ENCODE measurements at places on chromosomes 11 and 22.

GRCh38 chr11:109071712-109072524 lies 350.1 kb upstream of the C11orf87 start:
- no peak for DNase-seq

DNA sequence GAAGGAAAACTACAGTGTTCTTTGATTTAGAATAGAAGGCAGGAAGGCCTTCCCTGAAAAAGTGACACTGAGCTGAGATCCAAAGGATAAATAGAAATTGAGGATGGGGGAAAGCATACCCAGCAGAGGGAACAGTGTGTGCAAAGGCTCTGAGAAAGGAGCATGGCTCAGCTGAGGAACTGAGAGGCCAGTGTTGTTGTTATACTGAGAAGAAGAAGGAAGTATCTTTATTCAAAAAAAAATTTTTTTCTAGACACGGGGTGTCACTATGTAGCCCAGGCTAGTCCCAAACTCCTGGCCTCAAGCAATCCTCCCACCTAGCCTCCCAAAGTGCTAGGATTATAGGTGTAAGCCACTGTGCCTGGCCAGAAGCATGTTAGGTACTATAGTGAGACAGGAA lies 3.5 kb upstream of the PIK3C2A start:
- no peak for DNase-seq

- no peak for DNase-seq
These were observed 85.5 kb upstream of the WNT11 start for GRCh38 chr11:76291576-76292526.

- DNase-seq, result no peak
These were observed at the start of gene KLHL22 for GRCh38 chr22:20494978-20495860. TSS of gene KLHL22 (minus strand) at chr22:20495795. CDS start at chr22:20489211, 6,584 bp downstream.

DNA sequence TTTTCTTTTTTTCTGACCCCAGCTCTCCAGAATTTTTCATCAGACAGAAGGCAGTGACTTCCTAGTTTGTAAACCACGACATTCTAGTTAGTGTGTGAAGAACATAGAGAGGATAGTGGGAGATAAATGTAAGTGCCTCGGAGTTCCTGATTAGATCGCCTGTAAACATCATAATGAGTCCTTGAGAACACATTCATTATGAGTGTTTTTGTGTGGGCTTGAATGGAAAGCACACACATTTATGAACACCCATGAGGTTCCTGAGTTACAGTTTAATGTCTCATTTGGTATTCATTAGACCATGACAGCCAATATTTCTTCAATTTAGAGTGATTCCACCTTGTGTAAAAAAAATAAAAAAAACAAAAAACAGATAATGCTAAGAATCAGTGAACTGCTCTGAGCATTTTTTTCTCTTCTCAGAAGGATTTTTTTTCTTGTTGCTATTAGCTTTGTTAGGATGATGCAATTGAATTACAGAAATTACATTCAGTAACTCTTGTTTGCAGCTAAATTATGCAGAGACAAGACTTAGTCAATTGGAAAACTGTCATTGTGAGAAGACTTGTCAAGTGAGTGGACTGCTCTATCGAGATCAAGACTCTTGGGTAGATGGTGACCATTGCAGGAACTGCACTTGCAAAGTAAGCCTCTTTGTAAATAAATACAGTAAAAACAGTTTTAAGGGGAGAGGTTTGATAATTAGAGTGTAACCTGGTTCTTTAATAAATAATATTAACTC lies 257.6 kb downstream of the NELL1 start:
- no peak for DNase-seq

- no peak for DNase-seq
These were observed 4.0 kb upstream of the RCOR2 start for GRCh38 chr11:63920939-63921417.

GRCh38 chr22:48510599-48510998 lies 1317.1 kb downstream of the BRD1 start:
- no peak for DNase-seq

DNA sequence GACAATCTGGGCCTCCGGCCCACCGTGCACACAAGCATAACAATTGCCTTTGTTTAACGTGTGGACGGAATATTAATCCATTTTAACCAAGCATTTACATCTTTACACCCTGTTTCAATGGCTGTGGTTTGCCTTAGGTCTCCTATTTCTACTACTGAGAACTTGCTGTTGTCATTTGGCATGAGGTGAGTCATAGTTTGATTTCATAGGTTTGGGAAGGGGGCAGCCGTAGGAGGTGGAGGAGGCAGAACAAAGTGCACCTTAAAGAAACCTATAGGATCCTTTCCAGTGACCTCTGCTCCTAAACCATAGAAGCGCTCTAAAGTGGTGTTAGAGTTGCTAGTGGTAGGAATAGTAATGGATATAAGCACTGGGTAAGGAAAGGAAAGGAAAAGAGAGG lies 59.4 kb downstream of the ARHGAP42 start:
- no peak for DNase-seq

DNA sequence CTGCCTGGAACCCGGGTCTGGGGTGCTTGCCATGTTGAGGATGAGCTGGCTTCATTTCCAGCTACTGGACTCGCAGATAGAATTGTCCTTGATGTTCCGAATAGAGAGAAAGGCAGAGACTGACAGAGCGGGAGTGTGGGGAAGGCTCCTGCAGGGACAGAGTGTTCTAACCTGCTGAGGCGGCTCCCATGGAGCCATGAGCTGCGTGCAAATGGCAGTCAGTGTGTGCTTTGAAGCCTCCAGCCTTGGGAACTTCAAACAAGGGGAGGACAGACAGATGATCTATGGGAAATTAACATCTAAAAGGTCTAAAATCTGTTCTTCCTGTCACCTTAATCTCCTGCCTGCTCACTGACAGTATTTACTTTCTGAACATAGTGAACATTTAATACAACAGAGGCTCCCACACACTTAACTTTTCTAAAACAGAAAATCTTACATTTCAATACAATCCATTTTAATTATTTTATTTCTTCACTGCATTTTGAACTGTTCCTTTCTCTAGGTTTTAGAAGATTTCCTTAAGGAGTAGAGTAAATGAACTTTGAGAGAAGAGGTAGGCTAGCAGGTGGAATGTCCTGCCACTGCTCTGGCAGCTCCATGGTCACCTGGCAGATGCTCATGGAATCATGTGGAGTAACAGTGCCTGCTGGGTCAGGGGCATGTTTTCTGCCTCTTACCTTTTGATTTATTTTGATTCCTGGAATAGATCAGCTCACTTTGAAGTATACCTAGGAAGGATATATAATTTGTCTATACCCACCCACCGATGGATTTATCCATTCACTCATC lies 481.7 kb downstream of the NTM start:
- DNase-seq, result no peak

DNA sequence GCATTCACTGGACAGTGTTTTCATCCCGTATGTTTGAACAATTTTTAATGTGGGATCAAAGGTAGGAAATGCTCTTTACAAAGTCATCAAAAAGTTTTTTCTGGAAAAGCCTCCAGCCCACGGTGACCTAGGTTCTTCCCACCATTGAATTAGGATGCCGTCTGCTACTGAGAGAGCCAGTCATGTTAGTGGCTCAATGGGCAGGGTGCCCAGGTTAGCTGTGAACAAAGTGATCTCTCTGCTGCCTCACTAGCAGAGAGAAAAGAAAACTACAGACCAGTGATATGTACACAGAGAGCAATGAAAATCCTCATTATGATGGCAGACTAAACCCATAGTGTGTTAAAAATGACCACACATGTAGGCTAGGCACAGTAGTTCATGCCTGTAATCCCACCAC lies 32.4 kb downstream of the KCNQ1 start:
- DNase-seq, result no peak

- DNase-seq, result no peak
These were observed 18.3 kb upstream of the SHISAL1 start for GRCh38 chr22:44330744-44331660.

DNA sequence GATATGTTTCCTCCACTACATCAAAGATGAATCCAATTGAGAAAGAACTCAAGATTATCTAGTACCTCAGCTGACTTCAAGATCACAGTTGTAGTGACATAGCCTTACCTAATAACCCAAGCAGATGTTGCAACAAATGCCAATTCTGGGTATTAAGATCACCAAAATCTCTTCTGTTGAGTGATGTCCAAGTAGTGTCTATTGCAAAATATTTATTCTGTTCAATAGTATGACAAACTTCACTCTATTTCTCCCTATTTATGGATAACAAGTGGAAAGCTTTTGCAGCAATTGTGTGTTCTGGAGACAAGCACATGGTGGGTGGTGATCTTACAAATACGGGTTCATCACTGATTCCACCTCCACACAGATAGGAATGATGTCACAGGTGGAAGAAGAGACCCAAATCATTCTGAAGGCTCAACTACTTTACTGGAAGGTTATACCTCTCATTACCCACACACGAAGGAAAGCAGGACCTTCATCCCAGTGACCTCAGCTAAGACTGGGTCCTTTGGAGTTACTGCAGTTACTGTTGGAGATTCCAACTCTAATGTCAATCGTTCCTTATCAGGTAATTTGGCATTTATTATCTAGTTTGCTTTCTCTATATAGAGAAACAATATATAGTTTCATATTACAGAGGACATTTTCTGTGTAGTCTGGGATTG lies 72.0 kb downstream of the CD44 start:
- no peak for DNase-seq

DNA sequence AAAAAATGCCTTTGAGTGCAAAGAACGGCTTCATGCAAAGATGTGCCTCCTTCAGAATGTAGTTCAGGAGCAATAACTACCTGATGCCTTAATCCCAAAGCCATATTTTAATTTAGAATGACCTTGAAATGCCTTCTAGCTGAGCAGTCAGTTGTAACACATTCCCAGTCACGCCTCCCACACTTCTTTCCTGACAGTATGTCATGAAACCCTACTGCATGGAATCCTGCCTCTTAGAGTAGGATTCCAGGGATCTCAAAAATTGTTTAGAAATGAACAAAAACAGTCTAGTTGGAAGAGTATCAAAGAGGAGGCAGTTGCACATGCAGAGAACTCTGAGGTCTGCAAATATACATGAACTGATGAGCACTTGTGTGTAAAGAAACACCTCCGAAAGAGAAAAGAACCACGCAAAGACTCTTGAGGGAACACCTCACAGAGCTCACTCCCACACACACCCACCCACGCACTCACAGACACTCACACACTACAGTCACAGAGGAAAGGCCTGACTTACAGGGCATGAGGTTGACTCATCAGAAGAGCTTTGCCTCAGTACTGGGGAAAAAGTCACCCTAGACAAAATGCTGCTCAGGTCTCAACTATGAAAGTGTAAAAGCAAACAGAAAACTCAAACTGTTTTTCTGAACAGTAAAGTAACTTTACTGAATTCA lies 77.4 kb downstream of the GGTLC2 start:
- DNase-seq, result no peak

DNA sequence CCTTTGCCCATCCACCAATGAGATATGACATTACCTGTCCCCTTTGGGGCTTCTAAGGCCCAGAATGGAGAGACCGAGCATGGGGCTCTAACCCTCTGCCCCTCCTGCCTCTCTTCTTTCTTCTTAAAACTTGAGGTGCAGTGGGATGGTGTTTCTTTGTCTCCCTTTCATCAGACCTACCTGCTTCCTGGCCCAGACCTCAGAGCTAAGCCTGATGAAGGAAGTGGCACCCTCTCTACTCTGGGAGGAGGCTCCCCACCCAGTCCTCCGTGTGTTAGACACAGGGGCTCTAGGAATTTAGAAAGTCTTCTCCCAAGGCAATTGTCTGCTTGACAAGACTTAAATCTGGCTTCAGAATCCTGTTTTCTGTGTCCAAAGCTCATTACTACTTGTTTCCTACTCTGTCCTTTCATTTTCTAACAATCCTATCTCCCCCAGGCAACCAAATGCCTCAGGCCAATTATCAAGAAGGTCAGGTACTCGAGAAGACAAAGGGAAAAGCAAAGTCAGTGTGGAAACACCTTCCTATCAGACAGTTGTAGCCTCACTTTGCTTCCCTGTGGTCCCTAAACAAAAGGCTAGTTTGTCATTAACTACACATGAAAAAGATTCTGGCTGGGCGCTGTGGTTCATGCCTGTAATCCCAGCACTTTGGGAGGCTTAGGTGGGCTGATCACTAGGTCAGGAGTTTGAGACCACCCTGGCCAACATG lies 20.3 kb upstream of the PARVA start:
- no peak for DNase-seq

DNA sequence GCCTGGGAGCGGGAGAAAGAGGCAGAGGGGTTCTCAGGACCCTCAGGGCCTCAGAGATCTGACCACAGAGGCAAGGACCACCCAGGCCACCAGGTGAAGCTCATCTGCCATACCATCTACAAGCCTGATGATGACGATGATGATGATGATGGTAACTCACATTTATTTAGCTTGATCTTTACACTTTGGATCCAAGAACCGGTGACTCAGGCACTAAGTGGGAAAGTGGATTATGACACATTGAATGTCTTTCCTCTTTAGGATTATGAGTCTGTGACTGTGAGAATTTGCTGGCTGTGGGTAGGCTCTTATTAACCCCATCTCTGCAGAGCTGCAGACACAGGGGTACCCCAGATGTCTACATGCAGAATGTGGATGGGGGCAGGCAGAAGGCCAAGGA lies 110.3 kb downstream of the DSCAML1 start:
- DNase-seq, result no peak

DNA sequence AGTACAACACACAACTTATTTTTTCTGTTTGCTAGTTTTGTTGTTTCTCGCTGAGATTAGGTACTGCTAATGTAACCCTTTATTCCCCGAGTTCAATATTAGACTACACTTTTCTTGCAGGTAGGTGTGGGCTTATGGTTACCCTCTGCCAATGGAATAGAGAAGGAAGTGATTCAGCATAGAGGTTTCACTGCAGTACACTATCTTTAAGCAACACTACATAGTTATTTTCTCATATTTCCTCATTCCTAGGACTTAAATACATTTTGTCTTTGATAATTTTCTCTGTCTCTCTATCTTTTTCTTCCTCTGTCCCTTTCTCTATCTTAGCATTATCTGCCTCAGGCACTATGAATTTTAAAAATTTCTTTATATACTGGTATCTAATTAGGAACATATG lies 791.0 kb downstream of the FAM181B start:
- DNase-seq, result no peak

GRCh38 chr11:134759855-134760254 lies 347.8 kb upstream of the B3GAT1 start:
- DNase-seq, result no peak

- DNase-seq, result no peak
These were observed 50.5 kb downstream of the SWAP70 start for GRCh38 chr11:9714272-9714940.

- no peak for DNase-seq
These were observed at the start of gene ETS1 for GRCh38 chr11:128587415-128587814. TSS of gene ETS1 (minus strand) at chr11:128587558. CDS start at chr11:128573130, 14,428 bp downstream.

DNA sequence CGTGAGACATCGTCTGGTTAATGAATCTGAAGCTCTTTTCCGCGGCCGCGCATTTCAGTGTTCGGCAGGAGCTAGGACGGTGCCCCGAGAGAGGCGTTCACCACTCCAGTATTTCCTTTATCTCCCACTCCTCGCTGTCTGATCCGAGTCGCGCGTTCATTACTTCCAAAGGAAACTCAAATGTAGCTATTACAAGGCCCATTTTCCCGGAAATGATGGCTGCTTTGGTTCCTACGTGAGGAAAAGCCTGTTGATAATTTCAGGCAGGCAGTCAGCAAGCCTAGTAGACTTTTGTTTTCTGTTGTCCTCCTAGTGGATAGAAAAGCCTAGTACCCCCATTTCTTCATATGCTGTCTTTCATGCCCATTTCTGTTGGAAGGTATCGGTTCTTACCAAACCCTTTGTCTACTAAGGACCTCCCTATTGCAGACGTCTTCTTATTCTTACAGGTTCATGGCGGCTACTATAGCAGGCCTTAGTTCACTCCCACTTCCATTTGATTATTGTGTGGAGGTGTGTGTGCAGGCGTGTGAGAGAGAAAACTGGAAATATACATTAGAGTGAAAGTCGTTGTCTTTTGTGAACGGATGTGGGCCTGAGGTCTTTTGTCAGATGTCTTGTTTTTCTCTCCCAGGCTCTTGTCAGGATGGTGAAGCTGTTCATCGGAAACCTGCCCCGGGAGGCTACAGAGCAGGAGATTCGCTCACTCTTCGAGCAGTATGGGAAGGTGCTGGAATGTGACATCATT lies 737 bp downstream of the RBM4 start:
- no peak for DNase-seq

All from esophagus squamous epithelium (tissue), 5 donors.